Stimulated activated CD4-positive, alpha-beta T cell treated with anti-CD3 and anti-CD28 coated beads, Interleukin-1b, Interleukin-23, amount 100 ng/mL, for 24 hours (primary cell): ENCODE measurements at places on chromosomes 1 and 21.

DNA sequence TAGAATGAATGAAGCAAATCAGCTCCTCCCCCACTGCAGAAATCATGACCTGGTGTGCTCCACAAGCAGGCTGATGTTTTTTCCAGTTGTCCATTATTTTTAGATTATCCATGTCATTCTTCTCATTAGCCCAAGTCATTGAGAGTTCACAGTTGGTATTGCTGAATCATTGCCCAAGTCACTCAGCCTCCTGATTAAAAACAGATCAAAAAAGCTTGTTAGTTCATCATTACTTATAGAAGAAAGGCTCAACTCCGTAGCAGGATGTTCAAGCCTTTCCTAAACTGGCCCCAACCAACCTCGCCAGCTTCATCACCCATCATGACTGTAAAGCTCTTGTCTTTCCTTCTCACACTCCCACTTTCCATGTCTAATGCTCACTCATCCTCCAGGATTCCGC is 161.3 kb upstream of the CTTNBP2NL start:
- no peak for DNase-seq

GRCh38 chr1:156026588-156026987 is 5.8 kb upstream of the SSR2 start:
- DNase-seq, result no peak

GRCh38 chr1:11227106-11228077 is 35.0 kb downstream of the MTOR start:
- DNase-seq, result no peak

DNA sequence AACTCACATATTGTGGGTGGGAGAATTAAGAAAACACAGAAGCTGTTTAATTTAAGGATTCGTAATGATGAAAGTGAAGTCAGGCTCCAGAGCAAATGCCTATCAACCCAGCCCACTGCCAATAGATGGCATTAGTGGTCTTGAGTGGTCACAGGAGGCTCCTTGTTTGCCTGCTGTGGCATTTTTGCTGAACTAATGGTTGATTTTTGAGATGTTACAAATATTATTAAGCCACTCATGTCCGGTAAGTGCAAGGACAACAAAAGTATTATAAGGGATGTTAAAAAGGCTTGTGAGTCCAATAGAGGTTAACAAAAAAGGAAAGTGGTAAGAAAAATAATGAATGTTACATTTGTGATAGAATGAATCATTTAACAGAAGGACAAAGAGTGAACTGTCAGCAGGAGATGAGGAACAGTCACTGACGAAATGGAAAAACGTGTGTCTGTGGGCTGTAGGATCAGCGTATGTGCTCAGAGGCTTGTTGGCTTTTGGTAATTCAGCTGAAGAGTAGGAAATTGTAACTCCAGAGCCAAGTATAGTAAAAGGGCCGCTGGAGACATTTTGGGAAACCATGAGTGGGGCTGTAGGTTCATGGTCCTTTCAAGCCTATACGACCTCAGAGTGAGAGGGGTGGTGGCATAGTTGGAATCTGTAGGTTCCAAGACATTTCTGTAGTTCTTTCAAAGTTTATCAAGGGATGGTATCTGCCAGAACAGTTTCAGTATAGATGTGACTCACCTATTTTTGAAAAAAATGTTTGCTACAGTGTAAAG is 11.2 kb downstream of the SFT2D2 start:
- DNase-seq, result no peak

DNA sequence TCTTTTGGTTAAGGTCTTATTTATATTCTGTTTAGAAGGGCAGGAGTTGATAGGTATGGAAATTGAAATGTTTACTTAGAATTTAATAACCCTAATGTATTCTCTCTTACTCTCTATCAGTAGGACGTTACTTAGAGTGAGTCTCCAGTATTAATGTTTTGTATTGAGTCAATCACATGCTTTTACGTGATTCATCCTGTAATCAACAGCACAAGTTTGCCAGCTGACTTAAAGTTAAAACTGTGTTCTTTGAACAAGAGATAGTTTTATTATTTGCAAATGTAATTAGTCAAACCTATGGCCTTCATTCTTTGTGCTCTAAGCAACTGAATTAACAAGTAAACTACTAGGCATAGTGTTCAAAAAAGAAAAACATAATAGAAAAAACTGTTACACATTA is 57.3 kb downstream of the PKN2 start:
- no peak for DNase-seq

GRCh38 chr21:31128234-31128633 is 90.0 kb upstream of the KRTAP19-8 start:
- DNase-seq, result no peak

DNA sequence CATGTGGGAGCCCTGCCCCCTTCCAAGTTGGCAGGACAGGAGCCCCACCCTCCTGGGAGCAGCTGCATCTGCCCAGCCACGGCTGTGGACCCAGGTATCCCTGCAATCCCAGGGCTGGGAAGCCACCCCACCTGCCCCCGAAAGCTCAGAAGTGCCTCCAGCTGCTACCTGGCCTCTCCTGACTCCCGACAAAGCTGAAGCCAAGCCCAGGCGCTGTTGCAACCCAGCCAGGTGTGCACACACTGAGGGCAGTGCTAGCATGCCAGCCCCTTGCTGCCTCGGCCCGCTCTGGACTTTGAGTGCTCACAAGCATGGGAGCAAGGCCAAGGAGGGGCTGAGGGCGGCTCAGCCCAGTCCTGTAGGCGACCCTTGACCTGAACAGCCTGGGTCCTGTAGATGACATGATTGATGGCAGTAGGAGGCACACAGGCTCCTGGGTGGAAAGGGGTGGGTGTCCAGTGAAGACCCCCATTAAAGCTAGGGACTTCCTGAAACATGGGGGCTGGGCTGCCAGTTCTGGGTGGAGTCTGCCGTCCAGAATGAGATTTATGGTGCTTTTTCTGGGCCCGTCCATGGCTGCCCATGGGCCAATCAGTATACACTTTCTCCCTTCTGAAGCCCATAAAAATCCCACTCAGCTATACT is 2.8 kb upstream of the SSU72 start:
- DNase-seq, result no peak

- DNase-seq, result no peak
These were observed 11.6 kb downstream of the MYBPH start for GRCh38 chr1:203163891-203164635.

DNA sequence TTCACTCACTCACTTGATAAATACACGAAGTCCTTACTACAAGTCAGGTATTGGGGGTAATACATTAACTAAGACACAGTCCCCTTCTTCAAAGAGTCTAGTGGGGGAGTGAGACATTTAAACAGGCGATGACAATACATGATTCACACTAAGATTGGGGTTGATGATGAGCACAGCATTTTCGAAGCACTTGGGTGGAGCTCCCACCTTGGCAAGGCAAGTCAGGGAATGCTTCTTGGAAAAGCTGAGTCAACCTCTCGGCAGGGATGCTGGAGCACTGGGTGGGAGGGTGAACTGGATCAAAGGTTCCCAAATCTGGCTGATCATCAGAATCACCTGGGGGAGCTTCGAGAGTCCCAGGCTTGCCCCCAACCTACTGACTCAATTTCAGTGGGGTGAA is 57.9 kb upstream of the ENAH start:
- DNase-seq, result no peak

- no peak for DNase-seq
These were observed 5.9 kb downstream of the AGO3 start for GRCh38 chr1:35936838-35937237.

DNA sequence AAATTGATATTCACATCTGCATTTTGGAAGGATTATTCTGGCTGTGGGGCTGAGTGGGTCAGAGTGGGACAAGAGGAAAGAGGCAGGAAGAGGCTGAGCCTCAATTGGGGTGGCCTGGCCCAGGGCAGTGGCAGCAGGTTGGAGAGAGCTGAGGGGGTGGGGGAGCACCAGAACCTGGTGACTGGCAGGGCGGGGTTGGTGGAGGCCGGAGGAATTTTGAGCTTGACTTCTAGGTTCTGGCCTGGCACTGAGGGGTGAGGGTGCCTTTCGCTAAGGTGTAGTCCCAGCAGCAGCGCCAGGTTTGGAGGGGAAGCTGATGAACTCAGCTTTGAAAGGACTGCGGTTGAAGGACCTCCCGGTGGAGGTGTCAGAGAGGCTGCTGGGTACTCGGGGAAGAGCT is 33.6 kb upstream of the KDM4A start:
- no peak for DNase-seq

GRCh38 chr21:42002421-42002958 is 7.7 kb downstream of the ZBTB21 start:
- DNase-seq, result peak; percentile 42

GRCh38 chr1:89905395-89906058 is 84.7 kb downstream of the LRRC8D start:
- no peak for DNase-seq

GRCh38 chr21:45780647-45781046 is 137.1 kb downstream of the PCBP3 start:
- no peak for DNase-seq

DNA sequence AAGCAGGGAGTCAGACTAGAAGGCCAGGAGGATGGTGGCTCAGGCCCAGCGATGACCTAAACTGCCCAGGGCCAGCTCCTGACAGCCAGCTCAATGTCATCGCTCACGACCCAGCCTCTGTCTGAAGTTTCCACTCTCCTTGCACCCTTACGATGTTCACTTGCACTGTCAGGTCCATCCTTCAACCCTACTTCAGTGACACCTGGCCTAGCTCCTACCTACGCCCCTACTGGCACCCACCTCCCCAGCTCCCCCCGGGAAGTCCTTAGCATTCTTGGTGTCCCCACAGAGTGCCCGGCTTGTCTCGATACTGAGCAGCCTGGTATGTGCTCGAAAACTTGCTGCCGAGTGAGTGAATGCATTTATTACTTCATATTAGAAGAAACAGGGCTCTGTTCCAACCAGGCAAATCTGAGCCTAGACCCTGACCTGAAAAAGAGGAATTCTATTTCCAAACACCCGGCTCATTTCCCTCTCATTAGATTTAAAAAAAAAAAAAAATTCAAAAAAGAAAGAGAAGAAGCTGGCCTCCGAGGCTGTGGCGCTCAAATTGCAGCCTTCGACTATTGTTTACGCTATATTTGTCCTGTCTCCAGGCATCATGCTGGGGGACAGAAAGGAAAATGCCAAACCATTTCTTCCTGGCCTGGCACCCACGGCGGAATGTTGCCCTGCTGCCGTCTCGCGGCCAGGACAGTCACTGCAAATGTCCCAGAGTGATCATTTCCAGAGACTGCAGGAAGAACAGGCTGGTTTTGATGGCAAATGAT is 29.8 kb upstream of the LRRC38 start:
- DNase-seq, result no peak

DNA sequence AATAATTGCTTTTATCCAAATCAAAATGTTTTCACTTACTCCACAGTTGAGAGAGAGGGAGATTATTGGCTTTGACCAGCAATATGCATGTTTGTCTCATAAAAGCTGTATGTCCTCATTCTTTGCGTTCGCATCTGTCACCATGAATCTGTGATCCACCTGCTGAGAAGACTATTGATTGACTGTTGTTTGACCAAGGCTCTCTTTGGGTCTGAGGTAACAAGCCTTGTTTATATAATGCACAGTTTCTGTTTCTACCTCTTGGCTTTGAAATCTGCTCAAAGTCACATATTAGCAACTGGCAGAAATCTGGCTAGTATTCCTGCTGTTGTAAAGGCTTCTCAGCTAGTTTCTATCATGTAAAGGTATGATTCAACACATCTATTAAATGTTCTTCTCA is 157.0 kb downstream of the LYPLAL1 start:
- DNase-seq, result no peak

DNA sequence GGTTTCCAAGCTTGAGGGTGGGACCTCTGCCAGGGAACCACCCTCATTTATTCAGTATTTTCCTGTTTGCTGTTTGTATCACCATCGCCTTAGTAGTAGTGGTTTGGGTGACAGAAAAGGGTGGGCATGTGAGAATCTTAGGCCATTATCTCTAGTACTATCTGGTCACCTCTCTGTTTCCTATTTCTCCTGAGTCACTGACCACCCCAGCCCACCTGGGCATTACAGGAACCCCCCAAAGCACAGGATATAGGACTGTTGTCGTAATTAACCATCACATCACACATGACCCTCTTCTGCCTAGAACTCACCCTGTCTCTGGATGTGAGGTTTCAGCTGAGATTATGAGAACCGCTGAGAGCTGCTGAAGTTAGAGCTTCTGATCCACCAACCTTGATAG is 60.4 kb downstream of the IL23R start:
- no peak for DNase-seq

- no peak for DNase-seq
These were observed 4.2 kb downstream of the FMO1 start for GRCh38 chr1:171252482-171252881.

GRCh38 chr21:44726826-44727225 is 15.5 kb upstream of the TSPEAR start:
- DNase-seq, result no peak

DNA sequence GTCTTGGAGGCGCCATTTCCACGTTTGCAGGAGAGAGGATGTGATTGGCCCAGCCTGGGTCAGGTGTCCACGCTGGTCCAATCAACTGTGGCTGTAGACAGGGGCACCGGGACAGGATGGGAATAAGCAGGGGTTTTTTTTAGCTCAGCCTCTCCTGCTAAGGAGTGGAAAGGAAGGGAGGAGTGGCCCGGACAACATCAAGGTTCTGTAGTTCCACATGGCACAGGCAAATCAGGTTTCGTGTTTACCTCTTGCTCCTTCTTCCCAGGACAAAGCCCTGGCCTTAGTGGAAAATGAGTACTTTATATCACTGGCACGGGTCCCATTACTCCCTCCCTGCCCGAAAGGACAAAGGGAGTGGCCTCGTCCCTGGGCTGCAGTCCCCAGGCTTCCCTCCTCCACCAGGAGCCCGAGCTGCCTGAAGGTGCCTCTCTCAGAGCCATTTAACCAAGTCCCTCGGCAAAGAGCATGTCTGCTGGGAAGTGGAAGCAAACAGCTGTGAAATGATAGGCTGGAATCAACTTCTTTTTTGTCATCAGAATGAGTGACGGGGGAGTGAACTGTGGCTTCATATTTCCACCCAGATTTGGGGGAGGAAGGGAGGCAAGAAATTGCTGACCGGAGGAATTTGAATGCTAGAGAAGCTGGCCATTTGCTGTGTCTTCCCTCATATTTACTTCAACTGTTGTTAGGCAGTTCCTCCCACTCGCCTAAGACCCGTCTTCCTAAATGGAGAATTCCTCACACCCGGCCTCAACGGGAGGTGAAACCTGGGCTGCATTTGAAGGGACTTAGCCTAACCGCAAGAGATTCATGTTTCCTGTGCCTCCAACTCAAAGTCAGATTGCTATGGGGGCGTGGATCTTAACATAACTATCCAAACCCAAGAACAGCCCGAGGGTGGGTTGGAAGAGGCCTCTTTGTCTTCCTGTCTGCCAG is 84.9 kb upstream of the SLC44A3 start:
- no peak for DNase-seq
